ENCODE measurements at places on chromosomes 2 and 18.
A peak's percentile ranks its signal among the peaks of the same experiment; 100 is the strongest.

GRCh38 chr2:1773883-1774282 is 29.6 kb upstream of the PXDN start:
- no peak overlapping the region for H3K4me3 ChIP-seq
- H3K4me1 ChIP-seq: no peaks in the 10 kb centered on the region
- H3K27me3 ChIP-seq: peaks cover 7% of the 10 kb centered on the region
- H3K36me3 ChIP-seq: no peaks in the 10 kb centered on the region
- no peak overlapping the region for H3K27ac ChIP-seq

- no peak overlapping the region for H3K27ac ChIP-seq
- no peak for DNase-seq
- H3K36me3 ChIP-seq: no peaks in the 10 kb centered on the region
- H3K4me1 ChIP-seq: no peaks in the 10 kb centered on the region
- no peak overlapping the region for H3K4me3 ChIP-seq
Observed at GRCh38 chr18:56214706-56215105, 423.7 kb downstream of the TXNL1 start.

DNA sequence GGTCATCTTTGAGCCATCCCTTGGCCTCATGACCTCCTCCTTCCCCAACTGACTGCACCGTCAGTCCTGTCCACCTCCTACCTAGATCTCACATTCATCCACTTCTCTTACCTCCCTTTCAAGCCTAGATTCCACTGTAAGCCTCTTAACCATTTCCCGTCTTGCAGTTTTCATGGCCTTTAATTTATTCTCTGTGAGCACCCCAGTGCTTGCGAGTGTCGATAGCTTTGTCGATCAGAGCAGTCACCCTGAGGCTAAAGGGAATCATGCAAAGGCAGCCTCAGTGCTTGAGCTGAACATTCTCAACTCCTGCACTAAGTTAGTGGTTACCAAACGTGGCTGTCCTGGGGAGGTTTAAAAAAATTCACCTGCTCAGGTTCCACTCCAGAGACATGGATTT is 14.7 kb downstream of the ARHGAP25 start:
- peaks cover 85% of the 10 kb centered on the region for H3K4me1 ChIP-seq
- no peak overlapping the region for H3K4me3 ChIP-seq
- peak overlapping the region; percentile 78 for H3K27ac ChIP-seq
- no peaks in the 10 kb centered on the region for H3K27me3 ChIP-seq
- peaks cover 35% of the 10 kb centered on the region for H3K36me3 ChIP-seq

GRCh38 chr18:10736984-10737383 is 211.2 kb downstream of the NAPG start:
- peaks cover 2% of the 10 kb centered on the region for H3K27me3 ChIP-seq
- H3K4me3 ChIP-seq: no peak overlapping the region
- DNase-seq: no peak
- H3K4me1 ChIP-seq: no peaks in the 10 kb centered on the region
- H3K36me3 ChIP-seq: no peaks in the 10 kb centered on the region
- no peak overlapping the region for H3K27ac ChIP-seq

DNA sequence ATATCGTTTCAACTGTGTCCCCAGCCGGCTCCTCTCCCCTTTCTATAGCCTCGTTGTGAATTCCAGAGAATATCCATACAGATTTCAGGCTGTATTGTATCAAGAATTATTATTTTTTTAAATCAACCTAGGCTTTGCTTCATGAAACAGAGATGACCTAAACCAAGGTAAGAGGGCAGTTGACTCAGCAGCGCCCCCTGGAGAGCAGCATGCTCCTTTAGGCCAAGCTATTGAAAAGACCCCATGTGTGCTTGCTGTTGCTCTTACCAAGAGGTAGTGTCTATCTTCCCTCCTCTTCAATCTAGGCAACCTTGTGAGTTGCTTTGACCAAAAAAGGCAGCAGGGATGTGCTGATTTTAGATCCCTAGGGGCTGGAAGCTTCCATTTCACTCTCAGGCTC is 426.7 kb upstream of the SMIM21 start:
- peak; percentile 26 for DNase-seq
- H3K27ac ChIP-seq: no peak overlapping the region
- no peak overlapping the region for H3K4me3 ChIP-seq
- H3K36me3 ChIP-seq: no peaks in the 10 kb centered on the region
- H3K4me1 ChIP-seq: no peaks in the 10 kb centered on the region

GRCh38 chr2:130836501-130837174 is at the start of gene ARHGEF4:
Gene ARHGEF4, plus strand, starts transcription at chr2:130836914. Its CDS starts 40 bp downstream, at chr2:130836954.
- no peaks in the 10 kb centered on the region for H3K4me1 ChIP-seq
- peak within 1 kb of the TSS; percentile 41 for H3K4me3 ChIP-seq
- DNase-seq: peak; percentile 42
- H3K36me3 ChIP-seq: no peaks in the 10 kb centered on the region
- H3K27me3 ChIP-seq: peaks cover 40% of the 10 kb centered on the region

DNA sequence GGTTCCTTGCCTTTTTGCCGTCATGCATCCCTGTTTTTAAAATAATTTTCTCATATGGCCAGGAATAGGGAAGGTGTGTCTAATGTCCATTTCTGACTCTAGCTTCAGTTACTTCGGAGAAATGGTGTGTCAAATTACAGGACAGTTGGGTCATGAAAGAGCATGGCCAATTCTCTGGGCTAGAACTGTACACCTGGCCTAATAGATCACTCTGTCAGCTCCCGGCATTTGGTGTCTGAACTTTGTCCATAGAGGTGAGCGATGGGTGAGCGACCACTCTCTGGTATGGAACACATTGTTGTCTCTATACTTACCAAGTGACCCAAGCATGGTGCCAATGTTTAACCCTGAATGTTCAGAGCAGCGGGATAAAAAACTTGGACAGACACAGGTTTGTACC is 38.3 kb upstream of the ASB18 start:
- peaks cover 4% of the 10 kb centered on the region for H3K27me3 ChIP-seq
- no peak overlapping the region for H3K27ac ChIP-seq
- no peaks in the 10 kb centered on the region for H3K36me3 ChIP-seq
- H3K4me1 ChIP-seq: no peaks in the 10 kb centered on the region
- DNase-seq: no peak
- H3K4me3 ChIP-seq: no peak overlapping the region

DNA sequence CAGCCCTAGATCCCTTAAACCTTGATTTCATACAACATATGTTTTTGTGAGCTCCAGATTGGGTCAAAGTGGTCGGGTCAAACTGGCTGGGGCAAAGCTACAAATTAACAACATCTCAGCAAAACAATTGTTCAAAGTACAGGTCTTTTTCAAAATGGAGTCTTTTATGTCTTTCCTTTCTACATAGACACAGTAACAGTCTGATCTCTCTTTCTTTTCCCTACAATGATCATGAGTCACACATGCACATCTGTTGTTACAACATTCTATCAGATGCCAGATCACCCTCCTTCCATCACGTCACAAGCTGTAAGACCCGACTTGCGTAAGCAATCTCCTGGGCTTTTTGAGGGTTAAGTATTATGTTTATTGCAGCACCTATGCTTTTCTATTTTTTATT is 55.1 kb downstream of the RHOB start:
- no peaks in the 10 kb centered on the region for H3K36me3 ChIP-seq
- no peak overlapping the region for H3K4me3 ChIP-seq
- DNase-seq: no peak
- H3K27me3 ChIP-seq: peaks cover 7% of the 10 kb centered on the region

GRCh38 chr18:36695806-36696205 is 133.0 kb downstream of the TPGS2 start:
- DNase-seq: no peak
- H3K36me3 ChIP-seq: no peaks in the 10 kb centered on the region
- no peak overlapping the region for H3K4me3 ChIP-seq
- H3K27me3 ChIP-seq: peaks cover 2% of the 10 kb centered on the region
- H3K4me1 ChIP-seq: no peaks in the 10 kb centered on the region
- H3K27ac ChIP-seq: no peak overlapping the region

GRCh38 chr2:45713591-45713990 is 62.1 kb downstream of the PRKCE start:
- no peak overlapping the region for H3K4me3 ChIP-seq
- peaks cover 1% of the 10 kb centered on the region for H3K36me3 ChIP-seq
- DNase-seq: no peak
- H3K27ac ChIP-seq: no peak overlapping the region
- no peaks in the 10 kb centered on the region for H3K4me1 ChIP-seq
- H3K27me3 ChIP-seq: no peaks in the 10 kb centered on the region

DNA sequence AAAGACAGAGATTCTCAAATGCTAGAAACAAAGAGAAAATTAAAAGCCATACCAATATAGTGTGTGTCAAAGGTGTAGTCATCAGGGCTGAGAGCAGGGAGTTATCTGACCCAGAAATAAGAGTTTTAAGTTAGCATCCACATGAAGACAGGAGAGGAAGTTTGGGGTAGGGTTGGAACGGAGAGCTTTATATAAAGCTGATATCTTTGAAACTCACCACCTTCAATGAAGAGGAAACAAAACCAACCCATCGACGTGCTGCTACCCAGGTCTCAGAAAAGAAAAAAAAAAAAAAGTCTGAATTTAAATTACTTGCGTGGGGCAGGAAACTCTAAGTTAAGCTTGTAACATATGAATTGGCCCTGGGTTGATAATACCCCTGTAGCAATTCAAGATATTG is 42.4 kb downstream of the ARL4C start:
- no peak for DNase-seq
- H3K27me3 ChIP-seq: no peaks in the 10 kb centered on the region
- H3K36me3 ChIP-seq: peaks cover 11% of the 10 kb centered on the region
- H3K27ac ChIP-seq: peak overlapping the region; percentile 88
- peak overlapping the region; percentile 72 for H3K4me3 ChIP-seq

DNA sequence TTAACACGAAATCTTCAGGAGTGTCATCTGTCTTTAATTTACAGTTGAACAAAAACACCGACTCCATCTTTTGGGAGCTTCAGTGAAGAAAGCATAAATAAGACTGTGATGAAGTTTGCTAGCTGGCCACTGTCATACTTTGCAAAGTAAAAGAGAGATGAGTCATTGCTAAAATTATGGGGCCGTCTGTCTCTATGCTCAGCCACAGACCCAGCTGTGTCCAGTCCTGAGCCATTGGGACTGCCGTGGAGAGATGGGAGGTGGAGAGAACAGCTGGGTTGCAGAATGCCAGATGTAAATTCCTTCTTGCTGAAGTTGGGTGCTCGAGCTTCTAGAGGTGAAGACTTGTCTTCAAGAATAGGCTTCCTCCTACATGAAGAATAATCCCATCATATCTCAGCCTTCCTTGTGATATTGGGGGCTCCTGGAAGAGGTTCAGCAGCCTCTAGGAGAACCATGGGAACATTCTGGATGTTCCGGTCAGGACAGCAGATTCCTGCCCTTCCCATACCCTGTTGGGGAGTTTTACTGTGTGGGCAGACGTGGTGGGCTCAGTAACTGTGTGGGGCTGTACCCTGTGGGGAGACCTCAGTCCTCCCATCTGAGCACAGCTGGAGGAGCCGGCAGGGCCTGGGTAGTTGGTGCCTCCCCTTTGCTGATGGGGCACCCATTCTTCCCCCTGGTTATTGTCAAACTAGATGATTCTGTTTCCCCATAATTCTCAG is 71.1 kb downstream of the LDLRAD4 start:
- DNase-seq: no peak
- H3K27ac ChIP-seq: peak overlapping the region; percentile 82
- H3K4me1 ChIP-seq: peaks cover 47% of the 10 kb centered on the region
- H3K27me3 ChIP-seq: peaks cover 8% of the 10 kb centered on the region

GRCh38 chr2:119482481-119483394 is 41.5 kb downstream of the SCTR start:
- no peak overlapping the region for H3K27ac ChIP-seq
- peaks cover 5% of the 10 kb centered on the region for H3K27me3 ChIP-seq
- H3K4me3 ChIP-seq: no peak overlapping the region
- no peaks in the 10 kb centered on the region for H3K4me1 ChIP-seq
- no peak for DNase-seq

GRCh38 chr2:130729322-130730299 is 741 bp downstream of the GPR148 start:
- H3K36me3 ChIP-seq: no peaks in the 10 kb centered on the region
- no peak for DNase-seq
- H3K4me3 ChIP-seq: no peak overlapping the region
- no peak overlapping the region for H3K27ac ChIP-seq

DNA sequence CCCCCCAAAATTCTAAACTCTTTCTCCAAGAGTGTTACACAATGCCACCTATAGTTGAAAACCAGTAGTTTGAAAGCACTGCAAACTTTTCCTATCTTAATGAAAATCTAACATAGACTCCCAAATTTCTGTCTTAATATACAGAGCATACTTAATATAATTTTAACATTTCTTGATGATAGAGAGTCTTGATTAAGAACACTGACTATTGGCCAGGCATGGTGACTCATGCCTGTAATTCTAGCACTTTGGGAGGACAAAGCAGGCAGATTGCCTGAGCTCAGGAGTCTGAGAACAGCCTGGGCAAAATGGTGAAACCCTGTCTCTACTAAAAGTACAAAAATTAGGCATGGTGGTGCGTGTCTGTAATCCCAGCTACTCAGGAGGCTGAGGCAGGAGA is 34.2 kb downstream of the ASXL2 start:
- peaks cover 11% of the 10 kb centered on the region for H3K36me3 ChIP-seq
- H3K27me3 ChIP-seq: no peaks in the 10 kb centered on the region
- no peak overlapping the region for H3K4me3 ChIP-seq
- H3K4me1 ChIP-seq: peaks cover 11% of the 10 kb centered on the region
- DNase-seq: no peak

GRCh38 chr2:102778260-102778659 is 16.4 kb downstream of the TMEM182 start:
- peaks cover 8% of the 10 kb centered on the region for H3K36me3 ChIP-seq
- no peak for DNase-seq
- H3K4me3 ChIP-seq: no peak overlapping the region

GRCh38 chr2:118169359-118170005 is 81.2 kb downstream of the INSIG2 start:
- no peak overlapping the region for H3K27ac ChIP-seq
- no peaks in the 10 kb centered on the region for H3K4me1 ChIP-seq
- no peak overlapping the region for H3K4me3 ChIP-seq
- H3K36me3 ChIP-seq: no peaks in the 10 kb centered on the region
- DNase-seq: peak; percentile 49

GRCh38 chr2:55781542-55781941 is 87.9 kb upstream of the PNPT1 start:
- H3K4me3 ChIP-seq: no peak overlapping the region
- DNase-seq: no peak
- H3K36me3 ChIP-seq: no peaks in the 10 kb centered on the region
- H3K27ac ChIP-seq: no peak overlapping the region

DNA sequence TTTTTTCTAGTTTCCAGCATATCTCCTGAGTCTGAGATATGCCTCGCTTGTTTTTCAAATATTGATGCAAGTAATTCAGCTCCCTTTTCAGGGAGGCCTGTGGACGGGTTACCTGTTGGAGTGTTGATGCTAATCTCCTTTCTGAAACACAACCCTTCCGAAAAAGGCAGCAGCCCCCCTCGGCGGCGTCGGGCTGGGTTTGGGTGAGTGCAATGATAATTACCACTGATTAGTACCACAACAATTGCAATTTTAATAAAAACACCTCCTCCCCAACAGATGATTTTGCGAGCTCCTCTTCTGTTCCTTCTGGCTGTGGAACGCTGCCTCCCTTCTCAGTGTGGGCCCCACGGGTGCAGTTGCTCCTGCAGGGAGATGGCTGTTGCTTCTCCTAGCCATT is 66.3 kb downstream of the PTGR3 start:
- H3K27me3 ChIP-seq: no peaks in the 10 kb centered on the region
- no peak for DNase-seq
- no peak overlapping the region for H3K4me3 ChIP-seq
- H3K36me3 ChIP-seq: no peaks in the 10 kb centered on the region
- H3K4me1 ChIP-seq: no peaks in the 10 kb centered on the region
